ENCODE measurements at places on chromosomes 1 and 21.

- DNase-seq, result no peak
Measured at GRCh38 chr1:221911714-221912113, 169.8 kb upstream of the DUSP10 start.

- no peak for DNase-seq
Measured at GRCh38 chr1:102578804-102579203, 529.5 kb downstream of the COL11A1 start.

- DNase-seq, result no peak
Measured at GRCh38 chr1:40838980-40839942, 22.9 kb downstream of the CITED4 start.

GRCh38 chr1:32817815-32818786 lies 648 bp downstream of the S100PBP start:
- DNase-seq, result no peak

DNA sequence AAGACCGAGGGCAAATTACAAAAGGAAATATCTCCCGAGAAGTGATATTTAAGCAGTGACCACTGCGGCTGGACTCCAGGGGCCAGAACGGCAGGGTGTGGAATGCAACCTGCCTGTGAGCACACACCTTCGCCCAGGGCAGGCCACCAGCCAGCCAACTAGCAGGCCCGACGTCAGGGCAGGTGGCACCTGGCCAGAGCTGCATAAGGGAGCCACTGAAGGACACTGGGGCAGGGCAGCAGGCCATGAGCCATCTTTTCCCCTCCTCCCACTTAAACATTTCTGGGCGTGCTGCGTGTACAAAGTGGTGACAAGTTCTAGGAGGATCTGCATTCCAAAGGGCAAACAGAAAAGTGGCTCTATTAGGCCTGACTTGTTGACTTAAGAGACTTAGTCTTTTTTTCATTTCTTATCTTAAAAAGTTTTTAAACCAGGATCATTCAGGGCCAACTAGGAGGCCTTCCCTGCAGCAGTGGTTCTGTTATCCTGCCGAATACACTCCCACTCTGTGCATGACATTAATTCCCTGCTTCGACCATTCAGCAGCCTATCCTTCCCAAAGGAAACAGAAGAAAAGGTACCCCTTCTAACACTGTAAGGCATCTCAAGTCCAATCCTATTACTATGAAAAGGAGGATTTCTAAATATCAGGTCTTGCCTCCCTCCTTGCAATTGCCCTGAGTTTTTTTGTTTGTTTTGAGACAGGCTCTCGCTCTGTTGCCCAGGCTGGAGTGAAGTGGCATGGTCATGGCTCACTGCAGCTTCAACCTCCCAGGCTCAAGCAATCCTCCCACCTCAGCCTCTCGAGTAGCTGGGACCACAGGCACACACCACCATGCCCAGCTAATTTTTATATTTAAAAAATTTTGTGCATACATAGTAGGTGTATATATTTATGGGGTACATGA lies 96.3 kb downstream of the BCAR3 start:
- DNase-seq, result no peak

- peak; percentile 33 for DNase-seq
Measured at GRCh38 chr1:202692959-202693555, 17.2 kb downstream of the SYT2 start.

DNA sequence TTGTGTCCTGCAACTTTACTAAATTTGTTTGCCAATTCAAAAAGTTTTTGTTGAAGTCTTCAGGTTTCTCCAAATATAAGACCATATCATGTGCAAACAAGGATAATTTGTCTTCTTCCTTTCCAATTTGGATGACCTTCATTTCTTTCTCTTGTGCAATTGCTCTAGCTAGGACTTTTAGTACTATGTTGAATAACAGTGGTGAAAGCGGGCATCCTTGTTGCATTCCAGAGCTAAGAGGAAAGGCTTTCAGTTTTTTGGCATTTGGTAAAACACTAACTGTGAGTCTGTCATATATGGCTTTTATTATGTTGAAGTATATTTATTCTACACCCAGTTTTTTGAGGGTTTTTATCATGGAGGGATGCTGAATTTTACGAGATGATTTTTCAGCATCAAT lies 630.0 kb upstream of the ADGRL2 start:
- DNase-seq, result no peak

- DNase-seq, result no peak
Measured at GRCh38 chr1:26097696-26098095, 13.9 kb upstream of the PDIK1L start.

- no peak for DNase-seq
Measured at GRCh38 chr21:33393348-33393747, 9.9 kb upstream of the IFNGR2 start.

GRCh38 chr1:183832459-183832858 lies 27.5 kb downstream of the RGL1 start:
- DNase-seq, result no peak

DNA sequence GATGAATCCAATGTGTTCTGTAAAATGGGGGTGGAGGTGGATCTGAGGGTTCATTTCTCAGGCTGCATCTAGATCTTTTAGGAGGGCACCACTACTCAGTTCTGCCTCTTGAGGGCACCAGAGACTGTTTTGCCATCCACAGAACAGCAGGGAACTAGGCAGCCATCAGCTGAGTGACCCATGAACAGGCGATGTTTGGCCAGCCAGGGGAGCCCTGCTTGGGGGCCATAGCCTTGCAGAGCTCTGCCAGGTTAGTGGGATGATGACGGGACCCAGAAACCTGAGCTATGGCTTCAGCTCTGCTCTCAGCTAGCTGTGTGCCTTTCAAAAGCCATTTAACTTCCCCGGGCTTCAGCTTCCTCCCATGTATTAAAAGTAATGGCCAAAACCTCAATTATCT lies 13.4 kb upstream of the NOS1AP start:
- DNase-seq, result no peak

DNA sequence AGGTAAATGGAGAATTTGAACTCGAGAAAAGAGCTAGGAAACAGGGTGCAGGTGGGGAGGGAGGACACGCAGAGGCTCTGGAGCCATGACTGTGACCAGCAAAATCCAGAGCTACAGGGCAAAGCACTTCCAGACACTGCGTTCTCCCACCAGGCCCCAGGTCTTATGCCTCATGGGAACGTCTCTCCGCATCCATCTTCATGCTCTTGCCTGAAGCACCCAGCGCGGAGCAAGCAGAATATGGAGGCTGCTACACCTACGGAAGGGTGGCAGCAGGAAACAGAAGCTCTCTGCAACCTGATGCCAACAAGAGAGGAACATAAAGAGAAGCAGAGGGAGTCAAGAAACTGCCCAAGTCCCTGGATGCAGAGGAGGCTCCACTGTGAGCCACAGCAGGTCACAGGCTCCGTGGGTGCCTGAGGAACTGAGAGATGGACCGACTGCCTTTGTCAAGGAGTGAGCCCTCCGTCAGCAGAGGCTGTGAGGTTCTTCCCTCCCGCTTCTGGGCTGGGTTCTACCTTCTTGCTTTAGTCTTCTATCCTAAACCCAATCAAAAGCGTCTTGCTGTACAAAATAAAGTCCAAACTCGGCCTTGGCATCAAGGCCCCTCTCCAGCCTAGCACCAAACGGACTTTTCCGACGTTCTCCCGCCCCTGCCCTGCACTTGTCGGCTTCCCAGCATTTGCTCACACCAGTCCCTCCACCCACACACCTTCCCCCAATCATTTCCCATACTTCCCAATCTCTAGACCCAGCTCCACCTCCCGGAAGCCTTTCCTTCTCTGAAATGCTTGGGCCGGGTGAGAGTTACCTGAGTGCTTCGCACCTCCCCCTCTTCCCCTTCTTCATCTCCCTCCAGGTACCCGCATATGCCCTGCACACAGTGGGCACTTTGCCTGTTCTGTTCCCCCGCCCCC lies 930 bp downstream of the DHCR24 start:
- no peak for DNase-seq

DNA sequence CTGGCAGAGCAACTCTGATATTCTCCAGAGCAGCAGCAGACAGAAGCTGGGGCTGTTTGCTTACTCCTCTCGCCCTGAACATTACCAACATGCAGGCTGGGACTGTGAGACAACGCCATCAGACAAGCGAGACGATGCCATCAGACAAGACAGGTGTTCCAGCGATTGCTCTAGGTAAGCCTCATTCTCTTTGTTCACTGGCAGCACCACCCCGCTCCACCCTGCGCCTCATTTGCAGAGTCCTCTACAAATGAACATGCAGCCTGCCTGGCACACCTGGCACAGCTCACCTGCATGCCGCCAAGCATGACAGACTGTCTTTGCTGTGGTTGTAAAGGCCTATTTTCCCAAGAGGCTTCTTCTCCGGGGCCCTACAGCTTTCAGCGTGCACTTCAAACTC lies 346.2 kb downstream of the SMYD3 start:
- DNase-seq, result no peak

- no peak for DNase-seq
Measured at GRCh38 chr1:199669916-199670315, 357.6 kb upstream of the NR5A2 start.

DNA sequence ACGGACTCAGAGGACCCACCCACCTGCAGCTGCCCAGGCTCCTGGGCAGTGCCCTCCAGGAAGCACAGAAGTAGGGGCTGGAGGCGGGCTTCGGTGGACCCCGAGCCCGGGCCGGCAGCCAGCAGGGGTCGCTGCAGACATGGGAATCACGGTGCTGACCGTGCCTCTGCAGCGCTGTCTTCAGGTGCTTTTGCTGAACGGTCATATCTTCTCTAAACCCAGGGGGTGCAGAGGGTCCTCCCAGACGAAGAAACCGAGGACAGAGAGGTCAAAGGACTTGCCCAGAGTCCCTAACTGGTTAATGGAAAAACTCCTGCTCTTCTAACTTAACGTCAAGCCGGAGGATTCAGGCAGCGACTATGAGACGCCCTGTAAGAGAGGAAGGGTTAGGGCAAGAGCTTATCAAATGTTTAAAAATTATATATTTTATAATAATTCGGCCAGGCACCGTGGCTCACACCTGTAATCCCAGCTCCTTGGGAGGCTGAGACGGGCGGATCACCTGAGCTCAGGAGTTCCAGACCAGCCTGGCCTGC lies 21.5 kb upstream of the LEFTY2 start:
- DNase-seq, result peak; percentile 56

- no peak for DNase-seq
Measured at GRCh38 chr1:20275319-20275925, 15.3 kb upstream of the VWA5B1 start.

GRCh38 chr1:14403961-14404645 lies 194.4 kb upstream of the KAZN start:
- DNase-seq, result no peak

DNA sequence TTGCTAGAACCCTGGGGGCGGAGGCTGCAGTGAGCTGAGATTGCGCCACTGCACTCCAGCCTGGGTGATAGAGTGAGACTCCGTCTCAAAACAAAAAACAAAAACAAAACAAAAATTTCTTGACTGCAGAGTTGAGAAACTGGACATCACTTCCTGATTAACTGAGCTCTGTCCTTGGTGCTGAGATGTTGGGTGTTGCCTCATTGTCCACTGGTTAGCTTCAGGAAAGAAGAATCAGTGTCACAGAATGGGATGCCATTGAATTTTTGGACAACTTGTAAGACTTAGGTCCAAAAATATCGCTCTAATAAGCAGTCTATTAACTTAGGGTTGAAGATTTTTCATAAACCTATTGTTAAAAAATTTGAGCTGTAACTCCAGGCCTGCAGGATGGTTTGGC lies 23.8 kb upstream of the KCNA10 start:
- no peak for DNase-seq

DNA sequence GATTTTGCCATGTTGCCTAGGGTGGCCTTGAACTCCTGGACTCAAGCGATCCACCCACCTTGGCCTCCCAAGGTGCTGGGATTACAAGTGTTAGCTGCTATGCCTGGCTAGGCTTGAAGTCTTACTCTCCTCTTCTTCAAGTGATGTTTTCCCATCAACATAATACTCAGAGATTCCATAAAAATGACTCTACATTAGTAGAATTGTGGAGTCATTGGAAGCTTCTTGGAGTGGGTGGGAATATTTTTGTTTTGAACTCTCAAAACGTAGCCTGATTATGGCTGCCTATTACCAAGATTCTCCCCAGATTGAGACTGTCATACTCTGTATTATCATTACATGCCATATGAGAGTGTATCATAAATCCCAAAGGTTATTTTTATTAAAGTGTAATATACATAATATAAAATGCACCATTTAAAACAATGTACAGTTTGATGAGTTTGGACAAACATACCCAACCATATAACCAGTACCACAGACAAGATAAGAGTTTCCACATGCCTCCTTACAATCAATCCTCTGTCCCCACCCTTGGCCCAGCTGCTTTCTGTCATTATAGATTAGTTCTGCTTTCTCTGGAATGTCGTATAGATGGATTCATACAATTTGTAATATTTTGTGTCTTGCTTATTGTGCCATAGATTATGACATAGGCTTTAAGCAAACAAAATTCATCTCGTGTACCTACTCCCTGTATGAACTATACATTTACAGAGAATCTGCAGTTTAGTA lies 8.0 kb upstream of the DNM3 start:
- DNase-seq, result no peak

GRCh38 chr1:1308756-1309250 lies 406 bp downstream of the PUSL1 start:
- no peak for DNase-seq

Data from activated B cell treated with CpG ODN at 0.5 μM for 24 hours (primary cell).